H9 (cell line): ENCODE measurements at places on chromosomes 13 and 19. TPM values are rescaled to one million over a fixed set of nuclear protein-coding genes. Genes with fewer than 3 reads are reported as not detected.
A peak's percentile ranks its signal among the peaks of the same experiment; 100 is the strongest.

DNA sequence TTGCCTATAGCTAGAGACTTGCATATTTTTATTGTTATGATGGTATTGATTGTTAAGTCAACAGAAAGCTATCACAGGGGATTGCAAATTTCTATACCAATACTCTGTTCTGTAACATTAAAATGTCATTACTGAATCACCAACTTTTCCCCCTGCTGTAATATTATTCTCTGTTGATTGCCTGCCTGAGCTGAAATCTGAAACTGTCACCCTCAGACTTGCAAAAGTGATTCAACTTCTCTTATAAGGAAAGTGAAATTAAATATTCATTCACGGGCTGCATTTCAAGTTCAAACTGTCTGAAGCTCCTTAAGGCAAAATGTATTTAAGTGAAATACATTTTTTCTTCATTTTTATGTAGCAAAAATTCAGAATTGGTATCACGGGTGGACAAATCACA, 723.2 kb downstream of the PCDH9 start:
- DNase-seq = no peak

DNA sequence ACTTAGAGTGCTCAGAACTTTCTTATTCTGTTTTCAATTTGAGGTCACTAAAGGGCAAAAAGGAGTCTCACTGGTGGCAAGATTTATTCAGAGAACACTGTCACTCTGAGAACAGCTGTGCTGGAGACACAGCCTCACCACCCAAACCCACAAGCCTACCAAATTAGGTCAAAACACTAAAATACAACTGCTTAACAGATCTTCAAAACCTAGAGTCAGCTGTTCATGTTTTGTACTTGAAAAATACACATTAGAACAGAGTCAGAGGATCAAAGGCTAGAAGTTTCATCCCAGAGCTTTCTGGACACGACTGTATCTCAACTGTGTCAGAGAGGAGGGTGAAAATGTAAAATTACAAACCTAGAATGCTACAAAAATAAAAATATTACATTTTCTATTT, 89.3 kb downstream of the MIPEP start:
- no peak for DNase-seq

Gene KLK5
- total RNA-seq = not detected in 2 replicates

- no peak for DNase-seq
Measured at GRCh38 chr13:34208336-34208735, 390.4 kb downstream of the RFC3 start.

DNA sequence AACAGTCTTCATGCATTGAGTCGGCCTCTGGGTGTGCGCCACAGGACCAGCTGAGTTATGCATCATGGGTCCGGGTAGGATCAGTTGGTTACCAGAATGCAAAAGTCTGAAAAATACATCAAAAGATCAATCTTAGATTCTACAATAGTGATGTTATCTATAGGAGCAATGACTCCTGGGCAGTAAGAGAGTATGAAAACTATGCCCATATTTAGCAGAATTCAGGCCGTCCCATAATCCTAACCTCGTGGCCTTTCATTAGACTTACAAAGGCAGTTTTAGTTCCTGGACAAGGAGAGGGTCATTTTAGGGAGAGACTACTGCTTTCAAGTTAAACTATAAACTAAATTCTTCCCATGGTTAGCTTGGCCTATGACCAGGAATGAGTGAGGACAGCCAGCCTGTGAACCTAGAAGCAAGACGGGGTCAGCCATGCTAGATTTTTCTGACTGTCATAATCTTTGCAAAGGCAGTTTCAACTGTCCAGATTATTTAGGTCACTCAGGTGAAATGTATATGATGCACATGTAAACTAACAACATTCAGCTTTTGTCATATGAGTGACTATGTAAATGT, 11.8 kb upstream of the CDADC1 start:
- DNase-seq = no peak

DNA sequence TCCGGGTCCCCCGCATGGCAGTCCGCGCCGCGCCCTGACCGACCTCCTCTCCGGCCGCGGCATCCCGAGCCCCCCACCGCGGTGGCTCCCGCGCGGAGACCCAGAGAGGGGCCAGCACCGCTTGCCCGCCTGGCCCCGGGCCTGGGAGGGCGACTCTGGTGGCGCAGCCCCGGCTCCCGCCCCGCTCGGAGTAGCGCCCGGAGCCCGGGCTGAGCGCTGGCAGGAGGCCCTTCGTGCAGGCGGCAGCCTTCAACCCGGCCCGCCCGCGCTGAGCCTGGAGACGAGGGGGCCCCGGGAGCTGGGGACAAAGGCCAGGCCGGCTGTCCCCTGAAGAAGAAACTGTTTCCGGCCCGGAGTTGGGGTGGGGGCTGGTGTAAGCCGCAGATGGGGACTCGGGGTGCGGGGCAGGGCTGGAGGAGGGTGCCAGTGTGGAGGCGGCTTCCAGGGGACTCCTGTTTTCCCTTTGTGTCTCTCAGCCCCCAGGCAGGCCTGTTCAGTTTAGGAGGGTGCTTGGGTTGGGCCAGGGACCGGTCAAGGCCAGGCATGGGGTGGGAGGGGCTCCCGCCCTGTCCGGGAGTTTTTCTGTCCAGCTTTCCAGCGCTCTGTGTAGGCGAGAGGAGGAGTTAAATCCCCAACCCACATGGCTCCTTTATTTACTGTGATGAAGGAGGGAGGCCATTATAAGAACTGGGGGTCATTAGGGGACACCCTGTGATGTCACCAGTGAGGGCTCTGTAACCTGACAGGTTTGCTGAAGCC, 935 bp downstream of the LRP3 start:
- DNase-seq = no peak

Gene ACP7
- total RNA-seq = 0.15 and 0.18 TPM in 2 replicates

DNA sequence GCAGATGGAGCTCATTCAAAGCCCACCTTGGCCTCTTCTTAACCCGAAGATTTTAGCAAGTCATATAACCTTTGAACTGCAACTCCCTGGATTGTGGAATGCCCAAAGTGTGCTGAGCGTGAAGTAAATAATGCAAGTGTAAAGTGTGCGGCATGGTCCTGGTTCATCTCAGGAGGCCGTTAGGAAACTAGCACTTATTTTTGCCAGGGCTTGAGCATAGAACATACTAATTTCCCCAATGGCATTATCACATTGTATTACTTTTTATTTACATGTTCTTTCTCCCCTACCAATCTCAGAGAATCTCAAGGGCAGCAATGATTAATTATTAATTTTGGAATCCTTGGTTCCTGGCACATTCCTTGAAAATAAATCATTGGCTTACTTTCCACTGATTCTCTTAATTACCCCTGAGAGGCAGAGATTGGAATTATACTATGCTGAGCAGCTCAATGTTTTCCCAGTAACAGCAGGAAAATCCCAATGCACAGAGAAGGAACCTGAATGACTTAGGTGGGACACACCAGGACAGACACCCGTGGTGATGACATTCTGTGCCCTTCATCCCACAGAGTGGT, 128.8 kb upstream of the GJB6 start:
- no peak for DNase-seq

GRCh38 chr19:34179066-34179465, 6.8 kb downstream of the LSM14A start:
- no peak for DNase-seq

- no peak for DNase-seq
Measured at GRCh38 chr19:1280636-1281568, 4.8 kb upstream of the EFNA2 start.

GRCh38 chr13:62418376-62418775, 1002.7 kb upstream of the PCDH20 start:
- no peak for DNase-seq

Gene ATXN8OS
- not detected in 2 replicates for total RNA-seq

- DNase-seq = no peak
Measured at GRCh38 chr19:6743714-6744380, 4.4 kb downstream of the TRIP10 start.

DNA sequence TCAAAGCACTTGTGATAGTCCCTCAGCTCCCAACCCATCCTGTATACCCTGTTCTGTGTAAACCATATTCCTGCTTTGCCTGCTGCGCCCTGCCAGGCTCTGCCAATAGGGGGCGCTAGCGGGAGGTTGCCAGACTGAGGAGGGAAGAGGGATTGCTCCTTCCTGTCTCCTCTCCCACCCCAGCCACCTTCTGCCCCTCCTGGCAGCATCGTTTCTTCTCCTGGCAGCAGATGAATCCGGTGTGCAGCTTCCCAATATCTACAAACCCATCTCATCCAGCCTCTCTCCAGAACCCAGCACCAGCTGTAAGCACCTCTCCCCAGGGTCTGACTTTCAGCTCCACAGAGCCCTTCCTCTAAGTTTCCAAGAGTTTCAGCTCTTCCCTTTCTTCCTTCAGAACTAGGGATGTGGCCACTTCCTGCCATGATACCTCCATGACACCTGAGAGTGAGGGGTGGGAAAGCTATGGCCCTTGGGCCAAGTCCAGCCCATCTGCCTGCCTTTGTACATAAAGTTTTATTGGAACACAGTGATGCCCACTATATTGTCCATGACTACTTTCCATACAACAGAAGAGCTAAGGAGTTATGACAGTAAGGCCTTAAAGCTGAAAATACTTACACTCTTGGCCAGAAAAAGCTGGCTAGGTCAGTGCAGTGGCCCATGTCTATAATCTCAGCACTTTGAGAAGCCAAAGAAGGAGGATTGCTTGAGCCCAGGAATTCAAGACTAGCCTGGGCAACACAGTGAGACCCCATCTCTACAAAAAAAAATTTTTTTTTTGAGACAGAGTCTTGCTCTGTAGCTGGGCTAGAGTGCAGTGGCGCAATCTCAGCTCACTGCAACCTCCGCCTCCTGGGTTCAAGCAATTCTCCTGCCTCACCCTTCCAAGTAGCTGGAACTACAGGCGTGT, 34.5 kb upstream of the ATP1A3 start:
- DNase-seq = peak; percentile 89

Gene NLRP11
- total RNA-seq = not detected in 2 replicates

Gene CBLC
- total RNA-seq = 14.2 and 15.9 TPM in 2 replicates

DNA sequence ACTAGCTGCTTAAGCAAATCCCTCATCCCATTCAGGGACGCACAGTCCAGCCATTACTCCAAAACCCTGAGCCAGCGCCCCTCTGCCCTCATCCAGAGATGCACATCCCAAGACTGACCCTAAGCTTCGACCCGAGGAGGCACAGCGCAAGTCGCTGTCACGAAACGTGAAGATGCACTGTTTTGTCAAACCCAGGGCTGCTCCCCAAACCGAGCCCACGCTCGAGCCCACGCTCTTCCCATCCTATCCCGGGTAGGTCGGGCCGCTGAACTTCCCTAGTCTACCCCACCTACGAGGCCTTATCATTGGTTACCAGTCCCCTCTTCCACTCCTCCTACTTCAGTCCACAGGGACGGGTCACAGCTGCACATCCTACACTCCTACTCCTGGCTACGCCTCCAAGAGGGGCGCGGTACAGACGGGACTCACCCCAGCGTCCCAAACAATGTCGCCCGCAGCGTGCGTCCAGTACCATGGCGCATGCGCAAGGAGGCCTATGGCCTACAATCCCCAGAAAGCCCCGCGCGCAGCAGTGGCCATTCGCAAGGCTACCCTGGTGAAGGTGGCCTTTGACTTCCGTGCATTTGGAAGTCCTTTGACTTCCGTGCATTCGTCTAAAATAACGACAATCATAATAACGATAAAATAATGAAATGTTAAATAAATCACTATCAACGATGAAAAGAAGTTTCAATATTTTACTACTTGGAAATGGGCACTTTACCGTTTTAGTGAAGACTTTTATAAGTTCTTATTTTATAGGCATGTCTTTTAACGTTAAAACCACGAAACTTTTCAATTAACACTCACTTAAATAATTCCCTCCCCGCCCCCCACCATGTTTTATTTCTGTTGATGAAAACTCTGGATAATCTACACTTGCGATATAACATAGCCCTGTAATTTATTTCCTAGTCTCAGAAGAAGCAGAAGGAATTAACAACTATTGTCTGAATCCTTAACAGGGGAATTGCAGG, at the start of gene ZNF285:
TSS of gene ZNF285 (minus strand) at position 470 of the 977 bp plus-strand sequence. CDS start 4,395 bp downstream, outside the sequence.
- peak; percentile 97 for DNase-seq

DNA sequence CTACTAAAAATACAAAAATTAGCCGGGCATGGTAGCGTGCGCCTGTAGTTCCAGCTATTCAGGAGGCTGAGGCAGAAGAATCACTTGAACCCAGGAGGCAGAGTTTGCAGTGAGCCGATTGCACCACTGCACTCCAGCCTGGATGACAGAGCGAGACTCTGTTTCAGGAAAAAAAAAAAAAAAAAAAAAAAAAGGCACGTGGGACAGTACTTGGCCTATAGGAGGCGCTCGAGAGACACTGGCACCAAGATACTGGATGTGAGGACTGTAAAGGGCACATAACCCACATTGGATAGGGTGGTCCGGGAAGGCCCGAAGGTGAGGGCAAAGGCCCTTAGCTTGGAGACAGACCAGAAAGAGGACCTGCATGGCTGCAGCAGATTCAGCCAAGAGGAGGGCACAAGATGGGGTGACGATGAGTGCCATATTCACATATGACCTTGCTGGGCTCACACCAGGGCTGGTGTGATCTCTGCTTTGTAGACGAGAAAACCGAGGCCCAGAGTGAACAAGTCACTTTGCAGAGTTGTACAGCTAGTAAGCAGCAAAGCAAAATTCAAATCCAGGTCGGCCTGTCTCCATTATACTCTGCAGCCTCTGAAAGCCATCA, 89.4 kb downstream of the DPF1 start:
- peak; percentile 55 for DNase-seq

Gene CDC16
- 86.9 and 91.9 TPM in 2 replicates for total RNA-seq

- DNase-seq = no peak
Measured at GRCh38 chr13:31022928-31023530, 90.6 kb downstream of the TEX26 start.

Gene GJB6
- not detected in 2 replicates for total RNA-seq

Gene RNF17
- total RNA-seq = not detected in 2 replicates

Gene ZNF99
- total RNA-seq = not detected in 2 replicates

Gene ZNF773
- total RNA-seq = 7.1 and 8.2 TPM in 2 replicates

- DNase-seq = no peak
Measured at GRCh38 chr19:16355293-16356043, 30.8 kb downstream of the KLF2 start.

- DNase-seq = peak; percentile 81
Measured at GRCh38 chr13:106471957-106472543, 63.4 kb downstream of the EFNB2 start.

DNA sequence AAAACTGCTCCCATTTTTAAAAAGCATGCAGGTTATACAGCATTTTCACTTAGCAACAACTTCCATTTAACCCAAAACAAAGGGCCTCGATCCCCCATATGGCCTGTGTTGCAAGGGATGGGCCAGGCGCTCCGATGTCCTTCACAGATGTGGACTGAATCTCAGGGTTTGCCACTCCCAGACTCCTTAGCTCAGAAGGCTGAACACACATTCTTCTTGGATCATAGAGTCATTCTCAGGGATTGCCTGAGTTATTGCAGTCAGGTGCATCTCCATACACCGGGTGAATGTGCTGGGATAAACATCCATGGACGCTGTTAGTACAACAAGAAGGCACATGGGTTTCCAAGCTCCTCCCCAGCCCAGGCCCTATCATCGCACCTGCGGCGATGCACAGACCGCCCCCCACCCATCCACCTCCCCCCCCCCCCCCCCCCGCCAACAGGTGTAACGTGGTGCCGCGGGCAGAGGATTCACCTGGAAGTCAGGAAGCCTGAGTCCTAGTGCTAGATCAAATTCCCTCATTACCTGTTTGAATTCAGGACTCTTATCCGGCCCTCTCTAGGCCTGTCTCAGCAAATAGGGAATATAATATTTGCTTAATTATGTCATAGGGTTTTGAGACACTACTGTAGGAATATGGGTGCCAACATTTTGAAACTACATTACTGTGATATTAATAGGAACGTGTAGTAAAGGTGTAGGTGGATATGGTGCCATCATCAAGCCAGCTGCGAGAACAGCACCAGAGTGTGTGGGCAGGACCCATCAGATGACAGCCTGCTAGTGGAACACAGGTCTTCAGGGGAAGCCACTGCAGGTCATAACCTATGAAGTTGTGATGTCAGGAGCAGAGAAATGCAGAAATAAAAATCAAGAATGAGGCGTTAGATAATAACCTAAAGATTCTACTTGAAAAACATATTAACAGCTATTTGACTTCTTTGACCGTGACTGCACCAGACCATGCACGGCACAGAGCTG, 110.9 kb downstream of the SACS start:
- no peak for DNase-seq

- no peak for DNase-seq
Measured at GRCh38 chr19:55504252-55504603, 16.0 kb downstream of the SSC5D start.
